ENCODE measurements at places on chromosomes 16 and 17. TPM values are rescaled to one million over a fixed set of nuclear protein-coding genes. Genes with fewer than 3 reads are reported as not detected.
A peak's percentile ranks its signal among the peaks of the same experiment; 100 is the strongest.

- DNase-seq = peak; percentile 57
These were observed 46.7 kb downstream of the WNT3 start for GRCh38 chr17:46771561-46772474.

DNA sequence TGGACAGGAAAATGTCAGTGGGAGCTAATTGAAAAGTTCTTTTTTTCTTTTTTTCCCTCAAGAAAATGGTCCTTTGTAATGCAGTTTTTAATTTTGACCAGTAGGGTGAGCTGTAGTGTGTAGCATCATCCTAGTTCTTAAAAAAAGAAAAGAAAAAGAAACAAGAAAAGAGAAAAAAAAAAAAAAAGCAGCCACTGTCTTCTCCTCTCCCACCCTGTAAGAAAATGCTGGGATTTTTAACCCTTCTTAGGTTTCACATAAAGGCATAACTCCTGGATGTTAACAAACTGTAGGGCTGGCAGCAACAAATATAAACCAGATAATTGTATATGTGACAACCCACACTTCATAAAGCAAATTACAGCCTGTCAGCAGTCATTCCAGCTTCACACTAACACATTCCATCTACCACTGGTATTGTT, 78.1 kb downstream of the SKAP1 start:
- peak; percentile 5 for DNase-seq

DNA sequence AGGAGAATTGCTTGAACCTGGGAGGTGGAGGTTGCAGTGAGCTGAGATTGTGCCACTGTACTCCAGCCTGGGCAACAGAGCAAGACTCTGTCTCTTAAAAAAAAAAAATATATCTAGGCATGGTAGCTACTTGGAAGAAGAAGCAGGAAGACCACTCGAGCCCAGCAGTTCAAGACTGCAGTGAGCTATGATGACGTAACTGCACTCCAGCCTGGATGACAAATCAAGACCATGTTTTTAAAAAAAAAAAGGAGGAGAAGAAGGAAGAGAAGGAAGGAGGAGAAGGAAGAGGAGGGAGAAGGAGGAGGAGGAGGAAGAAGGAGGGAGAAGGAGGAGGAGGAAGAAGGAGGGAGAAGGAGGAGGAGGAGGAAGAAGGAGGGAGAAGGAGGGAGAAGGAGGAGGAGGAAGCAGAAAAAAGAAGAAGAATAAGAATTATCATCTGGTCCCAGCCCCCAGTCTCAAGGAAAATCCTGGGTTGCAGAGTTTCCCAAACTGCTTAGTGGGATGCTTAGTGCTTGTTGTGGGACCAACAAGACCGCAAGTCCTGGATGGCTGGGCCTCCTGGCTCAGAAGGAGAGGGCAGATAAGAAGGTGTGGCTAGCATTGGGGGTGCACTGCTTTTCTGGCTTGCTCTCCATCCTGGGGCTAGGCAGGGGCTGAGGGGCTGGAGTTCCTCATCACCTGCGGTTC, 3.7 kb upstream of the DRC7 start:
- DNase-seq = no peak

- no peak for DNase-seq
These were observed 181.1 kb downstream of the CHD9 start for GRCh38 chr16:53235851-53236250.

DNA sequence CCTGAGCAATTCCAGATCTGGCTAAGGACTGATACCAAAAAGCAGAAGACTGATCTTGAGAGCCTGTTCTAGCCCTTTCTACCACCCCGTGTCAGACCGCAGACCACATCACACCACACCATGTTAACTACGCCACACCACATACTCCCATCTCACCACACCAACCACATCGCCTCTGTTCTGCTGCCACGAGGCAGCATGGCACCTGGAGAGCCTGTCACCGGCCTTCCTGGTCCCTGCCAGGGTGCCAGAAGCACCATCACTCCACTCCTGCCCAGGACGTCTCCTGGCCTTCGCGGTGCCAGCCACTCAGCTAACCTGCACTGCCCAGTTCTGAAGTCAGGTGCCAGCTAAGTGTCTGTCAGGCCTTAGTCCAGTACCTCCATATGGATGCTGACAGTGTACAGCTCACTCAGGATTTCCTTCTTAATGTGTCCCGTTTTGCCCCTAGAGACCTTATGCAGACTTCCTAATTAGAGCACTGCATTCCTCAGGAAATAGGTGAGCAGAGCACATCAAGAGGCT, 37.2 kb upstream of the BCAR1 start:
- no peak for DNase-seq

Gene BIRC5
- polyA plus RNA-seq = 18.5 TPM

Data from HepG2 (cell line).